ENCODE measurements at places on chromosomes 11 and 22.

GRCh38 chr22:34976474-34976873, 89.5 kb upstream of the ISX start:
- DNase-seq, result no peak

DNA sequence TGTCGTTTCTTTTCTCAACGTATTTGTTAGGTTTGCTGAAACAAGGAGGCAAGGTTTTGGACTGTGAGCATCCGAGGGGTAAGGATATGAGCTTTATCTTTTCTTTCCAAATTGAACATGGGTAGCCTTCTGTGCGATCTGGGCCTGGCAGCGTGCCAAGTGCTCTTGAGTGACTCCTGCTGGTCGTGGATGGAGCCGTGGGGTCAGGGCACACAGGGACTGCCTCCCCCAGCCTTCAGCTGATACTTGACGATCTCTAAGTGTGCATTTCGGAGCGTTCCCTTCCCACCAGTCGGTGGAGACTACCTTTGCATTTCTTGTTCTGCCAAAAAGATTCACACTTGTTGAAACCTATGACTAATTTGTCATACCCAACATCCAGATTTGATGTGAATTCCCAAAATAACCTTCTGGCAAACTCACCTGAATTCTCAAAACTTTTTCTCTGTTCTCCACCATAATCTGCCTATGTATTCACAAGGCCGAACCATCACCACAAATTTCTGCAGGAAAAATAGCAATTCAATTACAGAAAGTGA, 40.1 kb upstream of the CLMP start:
- peak; percentile 61 for DNase-seq

DNA sequence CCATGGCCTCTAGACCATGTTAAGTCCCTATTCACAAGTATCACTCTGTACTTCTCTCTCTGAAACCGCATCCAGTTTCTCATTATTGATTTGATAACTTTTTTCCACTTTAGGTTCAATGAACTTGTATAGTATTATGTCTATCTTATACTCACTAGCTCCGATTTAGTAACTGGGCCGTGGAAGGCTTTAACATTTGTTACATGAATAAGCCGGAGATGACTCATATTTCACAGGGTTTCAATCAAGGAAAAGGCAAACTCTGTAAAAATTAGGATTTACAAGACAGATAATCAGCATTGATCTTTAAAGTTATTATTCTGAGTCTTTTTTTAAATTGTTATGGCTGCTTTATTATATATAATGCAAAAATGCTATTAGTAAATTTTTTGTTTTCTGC, 662.2 kb upstream of the CNTN5 start:
- no peak for DNase-seq

GRCh38 chr11:101528541-101528940, 55.3 kb downstream of the TRPC6 start:
- no peak for DNase-seq

- DNase-seq, result no peak
Observed at GRCh38 chr11:69344570-69345145, 50.7 kb downstream of the MYEOV start.

GRCh38 chr11:61059260-61059752, 43.0 kb upstream of the CD5 start:
- no peak for DNase-seq

DNA sequence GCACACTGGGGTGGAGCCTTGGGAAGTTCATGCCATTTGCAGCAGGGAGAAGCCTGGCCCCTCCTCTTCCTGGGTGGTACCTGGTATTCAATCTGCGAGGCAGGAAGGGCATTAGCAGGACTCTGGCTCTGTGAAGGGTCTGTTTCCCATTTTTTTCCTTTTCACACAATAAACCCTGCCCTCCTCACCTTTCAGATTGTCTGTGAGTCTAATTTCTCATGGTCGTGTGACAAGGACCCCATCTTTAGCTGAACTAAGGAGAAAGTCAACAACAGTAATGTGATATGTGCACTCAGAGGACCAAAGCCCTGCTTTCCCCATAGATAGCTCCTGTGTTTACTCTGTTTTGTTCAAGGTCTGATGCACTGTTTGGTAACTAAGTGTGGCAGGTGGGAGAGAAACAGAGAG, 26.6 kb upstream of the CASP4 start:
- DNase-seq, result no peak

- DNase-seq, result peak; percentile 65
Observed at GRCh38 chr11:7969756-7970646, 4.8 kb upstream of the NLRP10 start.

GRCh38 chr22:23305922-23306374, 125.6 kb downstream of the BCR start:
- DNase-seq, result no peak

GRCh38 chr11:2580571-2581001, 119.2 kb downstream of the KCNQ1OT1 start:
- no peak for DNase-seq

DNA sequence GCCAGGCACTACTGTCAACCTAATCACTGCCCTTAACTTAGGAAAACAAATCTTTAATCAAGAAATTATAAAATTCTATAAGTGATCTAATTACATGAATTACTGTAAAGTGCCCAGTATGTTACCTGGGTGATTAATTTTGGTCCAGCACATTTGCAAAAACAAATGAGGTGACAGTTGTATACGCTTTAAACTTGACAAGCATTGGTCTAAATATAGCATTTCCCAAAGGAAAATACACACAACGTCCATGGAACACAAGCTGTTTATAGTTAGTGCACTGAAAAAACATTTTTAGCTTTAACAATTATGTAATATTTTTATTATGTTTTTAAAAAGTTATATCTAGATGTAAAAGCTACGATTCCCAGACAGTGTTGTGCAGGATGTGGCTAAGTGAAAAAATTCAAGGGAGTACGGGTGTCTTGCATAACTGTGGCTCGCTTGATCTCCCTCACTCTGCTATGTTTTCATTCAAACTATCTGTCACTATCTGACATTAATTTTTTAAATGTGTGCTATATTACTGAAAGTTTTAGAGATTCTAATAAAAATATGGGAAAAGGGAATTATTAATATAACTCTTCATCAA, 38.8 kb downstream of the PGR start:
- DNase-seq, result no peak
